NT2/D1 (cell line): ENCODE measurements at places on chromosomes 1 and 21.

DNA sequence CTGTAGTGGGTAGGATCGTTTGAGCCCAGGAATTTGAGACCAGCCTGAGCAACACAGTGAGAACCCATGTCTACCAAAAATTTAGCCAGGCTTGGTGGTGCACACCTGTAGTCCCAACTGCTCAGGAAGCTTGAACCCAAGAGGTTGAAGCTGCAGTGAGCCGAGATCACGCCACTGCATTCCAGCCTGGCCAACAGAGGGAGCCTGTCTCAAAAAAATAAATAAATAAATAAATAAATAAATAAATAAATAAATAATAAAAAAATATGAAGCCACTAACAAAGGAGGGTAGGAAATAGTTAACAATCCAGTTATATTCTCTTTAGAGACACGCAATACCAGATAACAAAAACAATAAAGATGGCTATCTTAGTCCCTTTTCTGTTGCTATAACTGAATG, 11.9 kb upstream of the CBR3 start:
- no peak for DNase-seq

GRCh38 chr1:231855926-231856325, 229.3 kb downstream of the DISC1 start:
- DNase-seq, result no peak

DNA sequence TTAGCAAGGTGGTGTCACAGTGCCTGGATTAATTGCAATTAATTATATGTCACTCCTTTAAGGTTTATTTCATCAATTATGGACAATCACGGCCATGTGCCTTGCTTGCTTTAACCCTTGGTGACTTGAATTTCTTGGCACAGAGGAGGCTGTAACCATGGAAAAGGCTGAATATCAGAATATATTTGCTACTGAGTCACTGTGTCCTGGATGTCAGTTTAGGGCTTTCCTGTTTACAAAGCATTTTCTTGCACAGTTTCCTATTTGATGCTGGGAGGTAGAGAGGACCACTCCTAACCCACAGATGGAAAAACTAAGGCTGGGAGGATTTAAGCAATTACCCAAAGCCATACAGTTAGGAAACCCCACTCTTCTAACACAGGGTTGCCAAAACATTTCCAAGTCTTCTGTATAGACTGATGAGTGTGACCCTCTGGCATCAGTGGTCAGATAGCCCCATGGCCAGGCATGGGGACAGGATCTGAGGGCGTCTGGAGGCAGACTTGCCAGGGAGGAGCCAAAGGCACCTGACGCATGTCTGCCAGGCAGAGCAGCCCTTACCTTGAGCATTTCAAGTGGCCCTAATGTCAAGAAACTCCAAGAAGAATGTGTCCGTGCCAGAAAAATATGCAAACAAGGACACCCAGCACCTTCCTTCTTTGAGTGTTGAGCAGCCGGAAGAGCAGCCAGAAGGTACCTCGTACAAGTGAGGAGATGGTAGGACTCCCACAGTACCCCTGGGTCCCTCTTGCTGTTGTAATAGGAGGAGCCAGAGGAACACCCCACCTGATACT, 34.4 kb downstream of the KCNN3 start:
- DNase-seq, result no peak

DNA sequence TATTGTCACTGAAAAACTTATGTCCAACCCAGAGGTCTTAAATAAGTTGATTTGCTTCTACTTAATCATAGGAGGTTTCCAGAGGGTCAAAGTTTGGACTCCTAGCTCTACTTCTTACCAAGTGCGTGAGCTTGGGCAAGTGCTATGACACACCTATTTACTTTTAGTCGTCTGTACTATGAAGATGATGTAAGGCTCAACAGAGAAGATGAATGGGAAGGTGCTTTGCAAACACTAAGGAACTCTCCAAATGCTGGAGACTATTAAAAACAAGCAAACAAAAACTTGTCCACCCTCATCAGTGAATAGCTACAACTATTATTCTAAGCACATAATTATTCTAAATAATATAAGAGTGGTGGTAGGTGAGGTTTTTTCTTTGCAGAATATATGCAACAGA, 232.3 kb upstream of the USP24 start:
- DNase-seq, result no peak

DNA sequence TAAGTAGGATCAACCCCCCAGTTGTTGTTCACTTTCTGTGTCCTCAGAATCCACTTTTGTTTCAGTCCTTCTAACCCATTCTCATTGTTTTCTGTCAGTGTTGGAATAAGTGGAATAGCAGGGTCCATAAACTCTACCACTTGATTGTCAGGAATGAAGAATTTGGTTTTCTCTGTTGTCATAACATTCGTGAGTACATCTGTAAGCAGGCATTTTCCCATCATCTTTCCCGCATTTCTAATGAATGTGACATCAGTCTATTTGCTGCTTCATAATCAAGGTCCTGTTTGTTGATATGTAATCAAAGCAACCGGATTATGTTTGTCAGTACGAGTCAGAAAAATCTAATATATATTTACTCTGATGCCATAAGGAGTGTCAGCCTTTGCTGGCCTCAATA, 147.1 kb downstream of the KIF26B start:
- DNase-seq, result no peak

DNA sequence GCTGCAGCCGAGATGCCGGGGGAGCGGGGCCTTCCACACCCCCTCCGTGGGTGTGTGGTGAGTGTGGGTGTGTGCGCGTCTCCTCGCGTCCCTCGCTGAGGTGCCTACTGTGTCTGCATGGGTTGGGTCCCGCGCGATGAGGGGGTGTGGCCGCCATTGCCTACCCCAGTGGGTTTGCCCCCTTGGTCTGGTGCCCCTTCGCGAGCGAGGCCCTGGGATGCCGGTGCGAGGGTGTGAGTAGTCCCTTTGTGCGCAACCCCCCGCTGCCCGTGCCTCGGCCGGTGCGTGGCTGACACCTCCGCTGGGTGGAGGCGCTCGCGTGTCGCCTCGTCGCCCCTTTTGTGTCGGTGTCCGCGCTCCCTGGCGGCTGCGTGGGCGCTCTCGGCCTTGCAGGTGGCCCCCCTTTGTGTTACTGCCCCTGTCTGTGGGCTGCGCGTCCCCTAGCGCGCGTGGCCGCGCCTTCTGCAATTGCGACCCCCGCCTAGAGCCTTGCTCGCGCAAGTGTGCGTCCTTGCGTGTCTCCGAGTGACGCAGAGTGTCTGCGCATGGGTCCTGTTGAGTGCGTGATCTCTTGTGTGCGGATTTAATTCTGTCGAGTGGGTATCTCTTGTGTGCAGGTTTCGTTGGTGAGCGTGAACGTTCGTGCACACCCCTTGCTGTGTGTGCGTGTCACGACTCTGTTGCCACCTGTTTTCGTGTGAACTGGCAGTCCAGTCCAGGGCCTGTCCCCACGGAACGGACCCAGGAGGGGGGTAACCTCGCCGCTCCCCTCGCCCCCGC, 553 bp downstream of the TTC3 start:
- no peak for DNase-seq

- no peak for DNase-seq
Observed at GRCh38 chr1:6034750-6035096, 11.0 kb upstream of the KCNAB2 start.

- DNase-seq, result no peak
Observed at GRCh38 chr1:195529881-195530280, 1078.4 kb downstream of the KCNT2 start.

- no peak for DNase-seq
Observed at GRCh38 chr1:218900615-218901014, 273.1 kb upstream of the LYPLAL1 start.

- no peak for DNase-seq
Observed at GRCh38 chr1:165871311-165872067, 44.1 kb downstream of the UCK2 start.

GRCh38 chr1:60835649-60836048, 246.7 kb upstream of the NFIA start:
- DNase-seq, result no peak

DNA sequence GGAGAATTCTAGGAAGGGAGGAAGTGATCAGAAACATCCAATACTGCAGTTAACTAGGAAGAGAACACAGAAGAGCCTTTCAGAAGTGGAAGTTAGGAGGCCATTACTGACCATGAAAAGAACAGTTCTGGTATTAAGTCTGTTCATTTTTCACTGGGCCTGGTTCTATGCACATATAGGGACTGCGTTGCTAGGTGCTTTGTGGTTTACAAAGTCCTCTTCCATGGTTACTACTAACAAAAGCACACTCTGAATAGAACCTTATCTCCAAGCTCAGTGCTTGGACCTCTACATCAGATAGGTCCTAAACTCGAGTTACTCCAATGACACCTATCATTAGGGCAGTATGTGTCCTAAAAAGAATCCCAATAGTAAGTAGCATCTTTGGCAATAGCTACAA, 75.4 kb downstream of the RPAP2 start:
- no peak for DNase-seq
